ENCODE measurements at places on chromosomes 3 and 15. TPM values are rescaled to one million over a fixed set of nuclear protein-coding genes. Genes with fewer than 3 reads are reported as not detected.

Gene MAGI1
- 63.6 TPM for total RNA-seq

Gene C3orf49
- total RNA-seq = not detected

Gene PFN2
- total RNA-seq = 39.3 TPM

Gene TICRR
- total RNA-seq = 24.1 TPM

Gene PLSCR1
- 112 TPM for total RNA-seq

Gene SCG5
- total RNA-seq = 0.84 TPM

Gene RPL32
- total RNA-seq = 1,713 TPM

Gene UNC45A
- total RNA-seq = 63.8 TPM

Gene PROS1
- 19.4 TPM for total RNA-seq

Gene SLC28A1
- not detected for total RNA-seq

Gene EBLN2
- total RNA-seq = 6.9 TPM

Gene MUC20
- total RNA-seq = 0.88 TPM

Gene TMC3
- not detected for total RNA-seq

Gene RARB
- 3.8 TPM for total RNA-seq

Gene RPN1
- 291 TPM for total RNA-seq

Gene TRH
- total RNA-seq = not detected

Gene ACTC1
- not detected for total RNA-seq

Gene PLSCR2
- not detected for total RNA-seq

Gene AADACL2
- total RNA-seq = not detected

Gene SHC4
- not detected for total RNA-seq

Gene GPR149
- not detected for total RNA-seq

Gene SLC4A7
- 16.9 TPM for total RNA-seq

Gene CKMT1A
- 3.0 TPM for total RNA-seq

Gene PAK6
- total RNA-seq = 20.7 TPM

Gene PGBD4
- total RNA-seq = 1.5 TPM

Gene CD200R1
- 0.11 TPM for total RNA-seq

Gene MYLK
- 23.0 TPM for total RNA-seq

Gene UBXN7
- total RNA-seq = 59.9 TPM

Gene CCR8
- not detected for total RNA-seq

Gene GOLGA6L9
- total RNA-seq = 3.6 TPM

Gene ST8SIA2
- not detected for total RNA-seq

Gene ZMAT3
- 8.8 TPM for total RNA-seq

Gene GRK7
- not detected for total RNA-seq

Gene SGO1
- total RNA-seq = 27.2 TPM

Gene TGM5
- total RNA-seq = not detected

Gene ARHGEF26
- 20.8 TPM for total RNA-seq

Gene KPNA4
- total RNA-seq = 60.5 TPM

Gene SPPL2A
- 131 TPM for total RNA-seq

Gene CFAP100
- total RNA-seq = not detected

Gene CD86
- not detected for total RNA-seq

Gene LRRC31
- total RNA-seq = 0.70 TPM

Gene ZIC4
- not detected for total RNA-seq

Gene C3orf18
- 2.1 TPM for total RNA-seq

Gene KNG1
- 6.7 TPM for total RNA-seq

Gene A4GNT
- total RNA-seq = not detected
